ENCODE measurements at places on chromosomes 3 and 15.

GRCh38 chr3:4776980-4777581, 202.2 kb upstream of the BHLHE40 start:
- DNase-seq, result no peak

DNA sequence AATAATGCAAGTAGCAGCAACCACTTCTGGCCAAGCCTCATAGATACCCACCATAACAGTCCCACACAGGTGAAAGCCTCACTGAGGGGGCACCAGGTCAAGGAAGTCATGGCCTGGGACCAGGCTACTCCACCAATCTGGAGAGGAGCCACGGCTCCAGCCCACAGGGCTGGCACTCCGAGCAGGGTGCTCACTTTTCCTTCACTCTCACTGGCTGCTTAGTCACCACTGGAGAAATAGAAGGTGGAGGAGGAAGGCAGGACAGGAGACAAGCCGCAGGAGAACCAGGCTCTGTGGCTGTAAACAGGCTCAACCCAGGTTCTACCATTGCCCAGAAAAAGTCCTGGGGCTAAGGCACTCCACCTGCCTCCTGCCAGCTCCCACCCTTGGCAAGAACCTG, 1.2 kb downstream of the USP19 start:
- DNase-seq, result no peak

GRCh38 chr3:191008074-191008473, 145.6 kb upstream of the GMNC start:
- DNase-seq, result no peak

- DNase-seq, result no peak
Measured at GRCh38 chr3:54087581-54088410, 34.6 kb upstream of the CACNA2D3 start.

DNA sequence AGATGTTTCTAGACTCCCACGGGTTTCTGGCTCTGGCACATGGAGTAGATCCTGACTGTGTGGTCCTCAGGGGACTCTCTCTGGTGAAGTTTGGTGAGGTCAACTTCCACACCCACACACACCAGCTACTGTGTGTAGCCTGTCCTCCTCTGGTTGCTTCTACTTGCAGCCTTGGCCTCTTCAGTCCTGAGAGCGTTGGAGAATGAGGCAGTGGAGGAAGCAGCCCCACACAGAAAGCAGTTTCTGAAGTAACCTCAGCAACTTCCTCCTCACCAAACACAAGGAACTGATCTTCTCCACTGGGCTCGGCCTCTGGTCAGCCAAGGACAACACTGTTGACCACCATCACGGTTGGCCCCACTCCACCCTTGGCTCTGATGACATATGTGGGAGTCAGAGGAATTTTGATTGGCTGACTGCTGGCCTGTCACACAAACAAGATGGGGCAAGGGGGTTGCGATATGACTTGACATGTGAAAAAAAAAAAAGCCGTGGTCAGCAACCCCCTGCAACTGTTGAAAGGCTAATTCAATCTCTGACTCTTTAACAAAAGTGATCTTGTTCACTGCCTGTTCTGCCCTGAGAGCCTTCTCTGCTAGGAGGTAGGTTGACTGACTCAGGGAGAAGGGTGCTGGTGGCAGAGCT, 19.6 kb downstream of the CD86 start:
- DNase-seq, result no peak

DNA sequence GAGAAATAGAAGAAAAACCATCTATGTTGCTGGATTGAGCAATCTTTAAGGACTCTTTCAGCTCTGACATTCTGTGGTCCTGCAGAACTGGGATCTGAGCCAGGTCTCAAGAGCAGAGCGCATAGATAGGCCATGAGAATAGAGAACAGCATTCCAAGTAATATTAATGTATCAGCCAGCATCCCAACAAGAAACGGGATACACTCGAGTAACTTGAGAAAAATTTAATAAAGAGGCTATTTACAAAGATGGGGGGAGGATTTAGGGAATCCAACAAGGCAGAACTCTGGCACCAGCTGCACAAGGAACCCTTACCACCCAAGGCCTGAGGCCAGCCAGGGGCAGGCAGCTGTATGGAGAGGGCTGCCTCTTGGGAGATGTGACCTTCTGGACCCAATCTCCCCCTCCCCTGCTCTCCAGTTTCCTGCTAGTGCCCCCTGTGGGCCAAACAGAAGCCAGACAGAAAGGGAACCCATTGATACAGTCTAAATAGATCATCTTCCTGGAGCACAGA, 8.2 kb downstream of the TMOD2 start:
- no peak for DNase-seq

DNA sequence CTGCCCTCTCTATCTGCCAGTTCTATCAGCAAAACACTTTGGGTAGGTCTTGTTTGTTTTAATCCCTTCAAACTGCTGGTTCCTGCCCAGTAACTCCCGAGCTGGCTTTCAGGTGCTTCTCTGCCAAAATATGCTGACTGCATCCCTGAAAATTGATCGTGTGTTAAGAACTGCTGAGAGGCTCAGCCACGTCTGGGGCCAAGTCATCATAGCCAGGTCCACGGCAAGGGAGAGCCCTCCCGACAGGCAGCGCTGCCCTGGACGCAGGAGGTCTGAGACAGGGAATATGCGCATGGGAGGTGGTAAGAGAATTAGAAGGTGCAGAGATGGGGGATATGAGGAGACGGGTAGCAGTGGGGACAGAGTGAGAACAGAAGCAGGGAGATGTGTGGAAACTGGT, 179.7 kb upstream of the TOPAZ1 start:
- no peak for DNase-seq

GRCh38 chr3:129596194-129597086, 10.0 kb downstream of the PLXND1 start:
- peak; percentile 61 for DNase-seq
